Lower lobe of right lung (tissue), 2 donors: ENCODE measurements at places on chromosomes 3 and 15.

DNA sequence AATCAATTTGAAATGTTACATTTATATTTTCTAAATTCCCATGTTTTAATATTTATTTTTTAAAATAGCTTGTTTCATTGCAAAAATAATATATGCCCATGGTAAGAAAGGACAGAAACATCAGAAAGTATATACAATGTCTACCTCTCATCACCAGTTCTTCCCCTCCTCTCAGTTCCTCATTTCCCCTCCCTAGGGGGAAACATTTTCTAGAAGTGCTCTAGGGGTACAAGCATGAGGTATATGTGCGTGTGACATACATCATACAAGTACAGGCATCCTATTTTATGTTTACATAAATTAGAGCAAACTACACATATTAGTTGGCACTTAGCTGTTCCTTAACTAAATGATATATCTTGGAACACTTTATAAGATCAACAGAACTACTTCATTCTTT, 189.3 kb upstream of the VEPH1 start:
- no peak for DNase-seq

DNA sequence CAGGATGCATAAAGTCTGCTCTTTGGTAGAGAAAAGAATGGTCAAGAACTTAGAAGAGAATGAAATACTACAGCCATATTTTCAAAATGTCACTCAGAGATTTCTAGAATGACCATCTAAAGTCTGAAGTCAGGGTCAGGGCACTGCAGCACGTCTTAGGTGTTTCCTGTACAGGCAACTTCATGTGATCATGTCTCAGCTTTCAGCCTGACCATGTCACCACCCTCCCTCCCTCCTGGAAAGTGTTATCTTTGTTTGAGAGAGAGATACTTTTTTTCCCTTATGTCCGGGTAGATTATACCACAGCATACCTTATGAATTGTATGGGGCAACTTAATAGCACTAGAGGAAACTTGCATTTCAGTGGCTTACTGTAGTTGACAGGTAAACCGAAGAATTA, 558.0 kb upstream of the TGFBR2 start:
- DNase-seq: no peak

GRCh38 chr3:65619451-65619881, 419.3 kb downstream of the MAGI1 start:
- no peak for DNase-seq

- no peak for DNase-seq
Measured at GRCh38 chr3:188279502-188280335, 125.8 kb downstream of the LPP start.

DNA sequence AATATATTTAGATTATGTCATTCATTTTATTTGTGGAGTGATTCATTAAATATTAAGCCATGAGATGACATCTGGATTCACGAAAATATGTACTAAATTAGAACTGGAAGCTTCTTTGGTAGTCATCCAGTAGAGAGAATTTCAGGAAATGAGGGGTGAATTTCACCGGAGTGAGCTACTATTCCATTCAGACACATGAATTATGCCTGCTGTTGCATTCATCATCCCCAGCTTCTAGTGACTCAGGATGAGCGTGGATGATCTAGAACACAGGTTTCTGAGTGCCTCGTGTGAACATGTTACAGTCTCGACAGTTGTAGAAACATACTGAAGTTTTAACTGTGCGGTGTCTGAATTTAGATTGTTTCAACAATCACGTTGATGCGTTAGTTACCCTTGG, 42.9 kb upstream of the GABRG3 start:
- no peak for DNase-seq

DNA sequence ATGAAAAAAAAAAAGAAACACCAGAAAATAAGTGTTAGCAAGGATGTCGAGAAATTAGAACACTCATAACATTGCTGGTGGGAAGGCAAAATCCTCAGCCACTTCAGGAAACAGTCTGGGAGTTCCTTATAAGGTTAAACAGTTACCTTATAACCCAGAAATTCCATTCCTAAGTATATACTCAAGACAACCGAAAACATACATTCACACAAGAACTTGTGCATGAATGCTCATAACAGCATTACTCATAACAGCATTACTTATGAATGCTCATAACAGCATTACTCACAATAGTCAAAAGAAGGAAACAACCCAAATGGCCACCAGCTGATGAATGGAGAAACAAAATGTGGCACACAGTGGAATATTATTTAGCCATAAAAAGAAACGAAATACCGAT, 34.8 kb upstream of the DCP1A start:
- DNase-seq: no peak
